ENCODE measurements at places on chromosomes 12 and 14. TPM values are rescaled to one million over a fixed set of nuclear protein-coding genes. Genes with fewer than 3 reads are reported as not detected.

- no peak for DNase-seq
Measured at GRCh38 chr12:131551675-131552491, 159.0 kb upstream of the SFSWAP start.

The SLC2A13 gene
- total RNA-seq = 12.3 TPM

The ALDH1L2 gene
- total RNA-seq = 63.9 TPM

DNA sequence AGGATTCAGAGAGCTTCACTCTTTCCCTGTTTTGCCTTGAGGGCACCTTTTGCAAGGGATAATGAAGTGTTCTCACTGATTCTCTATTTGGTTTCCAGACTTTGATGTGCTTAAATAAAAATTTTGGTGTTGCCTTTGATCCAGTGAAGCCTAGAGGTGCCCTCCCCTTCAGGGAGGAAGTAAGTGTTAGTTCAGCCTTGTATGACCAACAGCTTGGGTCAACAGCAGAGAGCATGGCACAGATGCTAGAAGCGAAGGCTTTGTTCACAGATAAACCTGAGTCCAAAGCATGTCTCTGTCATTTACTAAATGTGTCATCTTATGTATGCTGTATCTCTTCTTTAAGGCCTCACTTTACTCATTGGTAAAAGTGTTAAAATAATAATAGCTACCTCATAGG lies 52.8 kb upstream of the STXBP6 start:
- no peak for DNase-seq

DNA sequence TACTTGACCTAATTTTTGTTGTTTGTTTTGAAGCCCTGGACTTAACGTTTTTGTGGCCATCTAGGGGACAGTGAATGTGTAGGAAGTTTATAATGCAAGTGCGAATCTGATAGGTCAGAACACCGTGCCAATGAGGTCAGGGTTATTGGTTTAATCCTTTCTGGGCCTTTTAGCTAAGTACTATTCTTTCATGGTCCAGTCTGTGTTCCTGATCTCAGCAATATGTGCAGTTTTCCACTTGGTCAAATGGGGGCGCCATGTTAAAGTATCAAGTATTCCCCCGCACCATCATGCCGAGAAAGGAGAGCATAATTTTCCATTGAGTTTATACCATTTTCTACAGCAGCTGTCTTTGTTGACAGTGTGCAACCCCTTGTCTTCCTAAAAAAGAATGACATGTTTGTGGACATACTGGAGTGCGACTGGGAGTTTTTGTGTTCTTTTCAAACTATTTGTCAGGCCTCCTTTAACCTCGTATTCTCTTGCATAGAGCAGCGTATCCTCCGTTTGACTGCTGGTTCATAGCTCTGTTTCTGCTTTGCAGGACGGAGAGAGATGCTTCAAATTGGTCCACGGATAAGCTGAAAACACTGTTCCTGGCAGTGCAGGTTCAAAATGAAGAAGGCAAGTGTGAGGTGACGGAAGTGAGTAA lies 1.3 kb downstream of the AHSA1 start:
- peak; percentile 90 for DNase-seq

- no peak for DNase-seq
Measured at GRCh38 chr12:132018193-132018916, 68.6 kb downstream of the EP400 start.

GRCh38 chr12:8087666-8088065 lies 5.6 kb downstream of the NECAP1 start:
- no peak for DNase-seq

The DYNLL1 gene
- total RNA-seq = 168 TPM

- DNase-seq = no peak
Measured at GRCh38 chr12:130571089-130571488, 145.0 kb downstream of the RIMBP2 start.

DNA sequence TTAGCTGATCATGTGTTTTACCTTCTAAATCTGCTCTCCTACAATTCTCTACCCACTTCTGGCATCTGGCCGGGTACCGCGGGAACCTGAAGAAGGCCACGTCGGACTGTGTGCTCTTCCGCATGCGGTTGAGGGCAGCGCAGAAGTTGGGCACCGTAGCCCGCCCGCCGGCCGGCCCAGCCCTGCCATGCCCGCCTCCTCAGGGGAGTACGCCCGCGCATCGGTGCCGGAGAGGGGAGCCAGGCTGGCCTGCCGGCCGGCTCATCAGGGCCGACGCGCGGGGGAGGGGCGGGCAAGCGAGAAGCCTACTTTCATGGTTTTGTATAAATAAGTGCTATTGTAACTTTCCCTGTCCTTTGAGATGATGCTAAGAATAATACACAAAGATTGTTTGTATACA lies 19.9 kb upstream of the ADAMTS20 start:
- no peak for DNase-seq

The MUCL1 gene
- total RNA-seq = not detected

The KRT6A gene
- under 0.01 TPM for total RNA-seq

- DNase-seq = peak; percentile 75
Measured at GRCh38 chr12:18383203-18383602, 121.9 kb downstream of the PIK3C2G start.

DNA sequence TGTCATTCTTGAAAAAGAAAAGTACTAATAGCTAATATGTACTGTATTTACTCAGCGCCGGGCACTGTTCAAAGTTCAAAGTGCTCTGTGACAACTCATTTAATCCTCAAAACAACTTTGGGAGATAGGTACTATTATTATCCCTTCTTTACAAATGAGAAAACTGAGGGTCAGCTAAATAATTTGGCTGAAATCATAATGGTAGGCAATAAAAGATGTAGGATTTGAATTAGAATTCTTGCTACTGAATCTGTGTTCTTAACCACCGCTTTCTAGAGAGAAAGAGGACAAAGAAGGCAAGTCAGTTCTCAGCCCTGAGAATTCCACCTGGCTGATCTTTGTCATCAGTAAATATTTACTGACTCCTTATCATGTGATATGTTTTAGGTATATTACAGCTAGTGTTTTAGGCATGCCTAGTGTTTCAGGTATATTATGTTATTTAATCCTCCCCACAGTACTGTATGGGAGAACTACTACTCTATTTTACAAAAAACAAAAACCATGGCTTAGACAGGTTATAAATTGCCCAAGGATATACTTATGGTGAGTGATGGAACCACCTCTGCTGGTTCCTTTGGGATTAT lies 205.7 kb upstream of the GZMB start:
- DNase-seq = no peak

DNA sequence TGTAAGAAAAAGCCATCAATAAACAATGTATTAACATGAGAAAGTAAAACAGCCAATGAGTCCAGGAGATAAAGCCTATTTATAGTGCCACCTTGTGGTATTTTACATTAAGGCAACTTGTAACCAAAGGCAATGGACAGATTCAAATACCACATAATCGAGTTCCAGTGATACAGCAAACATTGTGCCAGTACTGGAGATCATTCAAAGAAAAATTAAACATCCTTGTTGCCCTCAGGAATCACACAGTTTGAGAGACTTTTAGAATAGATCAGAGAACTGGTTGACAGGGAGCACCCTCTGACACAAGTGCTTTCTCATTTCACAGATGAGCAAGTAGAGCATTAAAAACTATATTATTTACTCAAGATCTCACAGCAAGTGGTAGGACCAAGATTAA lies 98.1 kb downstream of the DDHD1 start:
- DNase-seq = no peak

The CCDC177 gene
- not detected for total RNA-seq

DNA sequence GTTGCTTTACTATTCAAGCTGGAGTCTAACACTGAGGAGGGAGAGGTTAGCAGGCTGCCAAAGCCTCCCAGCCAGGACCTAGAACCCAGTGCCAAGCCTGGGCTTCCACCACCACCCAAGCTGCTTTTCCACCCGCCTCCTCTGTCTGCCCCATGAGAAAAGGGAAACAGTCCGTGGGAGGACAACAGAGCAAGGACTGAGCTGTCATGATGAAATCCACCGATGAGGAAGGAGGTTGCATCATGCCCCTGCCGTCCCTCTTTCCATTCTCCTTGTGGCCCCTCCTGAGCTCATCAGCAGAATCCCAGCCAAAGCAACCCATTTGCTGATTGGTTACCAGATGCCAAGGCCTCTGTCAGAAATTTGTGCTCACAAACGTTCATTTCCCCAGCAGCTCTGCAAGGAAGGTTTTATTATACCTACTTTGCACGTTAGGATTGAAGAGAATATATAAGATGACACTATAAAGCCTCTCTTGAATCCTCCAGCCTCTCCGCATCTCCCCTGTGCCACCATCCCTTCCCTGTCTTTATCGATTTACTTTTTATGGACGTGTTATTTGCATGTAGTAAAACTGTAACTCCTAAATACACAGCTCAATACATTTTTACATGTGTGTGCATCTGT lies 6.3 kb upstream of the SERPINA1 start:
- peak; percentile 87 for DNase-seq

Measured in osteoblast (primary cell).